Stimulated activated CD4-positive, alpha-beta T cell treated with anti-CD3 and anti-CD28 coated beads, Interleukin-1b, Interleukin-23, amount 100 ng/mL, for 4 hours (primary cell): ENCODE measurements at places on chromosomes 3 and 15.

GRCh38 chr3:105527949-105528348 lies 161.2 kb downstream of the ALCAM start:
- no peak for DNase-seq

DNA sequence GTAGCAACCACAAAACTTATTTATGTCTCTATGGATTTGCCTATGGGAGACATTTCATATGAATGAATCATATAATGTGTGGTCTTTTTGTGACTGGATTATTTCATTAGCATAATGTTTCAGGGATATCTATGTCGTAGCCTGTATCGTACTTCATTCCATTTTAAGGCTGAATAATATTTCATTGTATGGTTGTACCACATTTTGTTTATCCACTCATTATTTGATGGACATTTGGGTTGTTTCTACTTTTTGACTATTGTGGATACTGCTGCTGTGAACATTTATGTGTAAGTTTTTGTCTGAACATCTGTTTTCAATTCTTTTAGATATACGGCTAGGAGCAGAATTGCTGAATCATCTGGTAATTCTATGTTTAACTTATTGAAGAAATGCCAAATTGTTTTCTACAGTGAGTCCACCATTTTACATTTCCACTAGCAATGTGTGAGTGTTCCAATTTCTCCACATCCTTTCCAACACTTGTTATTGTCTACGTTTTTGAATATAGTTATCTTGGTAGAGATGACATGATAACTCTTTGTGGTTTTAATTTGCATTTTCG lies 134.4 kb upstream of the DAZL start:
- no peak for DNase-seq

- DNase-seq = no peak
These were observed 543 bp downstream of the MEF2A start for GRCh38 chr15:99566157-99566897.

DNA sequence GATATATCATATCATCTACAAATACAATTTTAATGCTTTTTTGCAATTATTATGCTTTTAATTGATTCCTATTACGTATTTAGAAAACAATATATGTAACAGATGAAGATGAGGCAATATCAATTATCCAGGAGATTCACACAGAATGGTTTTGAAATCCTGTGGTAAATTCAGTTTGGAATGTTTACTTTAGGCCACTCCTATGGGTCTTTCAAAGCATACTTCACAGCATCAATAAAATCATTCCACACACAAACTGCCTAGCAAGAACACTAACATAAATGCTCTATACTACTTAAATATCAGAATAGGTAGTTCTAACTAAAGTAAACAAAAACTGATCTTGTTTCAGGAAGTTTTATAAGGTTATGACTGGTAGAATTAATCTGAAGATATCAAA lies 90.5 kb downstream of the FAM227B start:
- no peak for DNase-seq

- no peak for DNase-seq
These were observed 215.6 kb downstream of the RPLP1 start for GRCh38 chr15:69668039-69668705.

DNA sequence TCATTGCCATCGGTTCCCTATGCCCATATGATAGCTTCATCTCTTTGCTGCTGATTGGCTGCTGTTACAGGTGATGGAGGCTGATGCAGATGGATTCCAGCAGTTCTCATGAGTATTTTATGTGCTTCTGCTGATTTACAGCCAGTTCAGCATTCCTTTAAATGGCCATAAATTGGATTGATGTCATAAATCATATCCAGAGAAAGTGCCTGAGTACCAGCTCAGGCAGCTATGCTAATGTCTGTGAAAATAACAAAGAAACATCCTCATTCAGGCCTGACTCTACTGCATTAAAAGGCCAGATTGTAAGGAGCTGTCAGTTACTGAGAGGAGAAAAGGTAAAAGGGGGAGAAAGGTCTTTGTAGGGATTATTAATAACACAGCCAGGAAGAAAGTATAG lies 756.8 kb downstream of the IGSF11 start:
- no peak for DNase-seq

GRCh38 chr3:62602129-62602770 lies 228.9 kb upstream of the FEZF2 start:
- DNase-seq = no peak

GRCh38 chr3:152047465-152047864 lies 174.0 kb downstream of the SUCNR1 start:
- no peak for DNase-seq
